ENCODE measurements at places on chromosomes 2 and 18.

GRCh38 chr2:205772983-205773382 lies 90.7 kb downstream of the NRP2 start:
- no peak for DNase-seq

DNA sequence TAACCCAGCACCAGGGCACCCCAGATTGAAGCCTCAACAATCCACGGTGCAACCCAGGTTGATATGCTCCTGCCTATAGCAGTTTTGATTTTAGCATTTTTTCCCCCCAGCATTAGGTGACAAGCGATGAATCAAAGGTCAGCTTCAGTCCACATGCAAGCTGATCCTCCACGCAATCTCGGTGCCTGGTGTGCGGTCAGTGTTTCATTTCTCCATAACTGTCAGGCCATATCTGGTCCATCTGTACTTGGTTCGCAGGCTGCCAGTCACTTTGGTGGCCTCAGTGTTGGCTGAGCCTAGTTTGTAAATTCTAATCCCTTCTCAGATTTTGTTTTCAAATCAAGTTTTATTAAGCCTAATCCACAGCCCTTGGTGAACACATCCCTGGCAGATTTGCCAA lies 30.2 kb downstream of the KCNG3 start:
- DNase-seq: no peak

- no peak for DNase-seq
Measured at GRCh38 chr2:45127321-45127720, 118.1 kb upstream of the SIX2 start.

GRCh38 chr18:67954594-67954993 lies 438.1 kb upstream of the DSEL start:
- no peak for DNase-seq

- DNase-seq: no peak
Measured at GRCh38 chr2:120313695-120314615, 32.0 kb upstream of the INHBB start.

DNA sequence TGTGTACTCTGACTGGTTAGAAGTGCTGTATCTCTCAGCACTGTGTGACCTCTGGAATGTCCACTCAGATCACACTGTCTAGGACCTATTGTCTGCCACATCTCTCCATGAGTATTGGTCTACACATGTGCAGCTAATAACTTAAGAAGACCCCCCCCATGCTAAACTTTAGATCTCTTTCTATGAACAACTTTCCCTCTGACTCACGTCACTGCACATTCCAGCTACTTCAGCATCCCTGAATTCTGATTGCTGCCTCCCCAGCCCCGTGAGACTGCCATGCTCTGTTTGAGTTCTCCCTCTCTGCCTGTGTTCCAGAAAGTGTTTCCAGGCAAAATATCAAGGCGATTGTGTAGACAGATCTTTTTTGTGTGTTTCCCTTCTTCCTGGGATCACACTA lies 41.8 kb downstream of the RAPGEF4 start:
- DNase-seq: no peak

DNA sequence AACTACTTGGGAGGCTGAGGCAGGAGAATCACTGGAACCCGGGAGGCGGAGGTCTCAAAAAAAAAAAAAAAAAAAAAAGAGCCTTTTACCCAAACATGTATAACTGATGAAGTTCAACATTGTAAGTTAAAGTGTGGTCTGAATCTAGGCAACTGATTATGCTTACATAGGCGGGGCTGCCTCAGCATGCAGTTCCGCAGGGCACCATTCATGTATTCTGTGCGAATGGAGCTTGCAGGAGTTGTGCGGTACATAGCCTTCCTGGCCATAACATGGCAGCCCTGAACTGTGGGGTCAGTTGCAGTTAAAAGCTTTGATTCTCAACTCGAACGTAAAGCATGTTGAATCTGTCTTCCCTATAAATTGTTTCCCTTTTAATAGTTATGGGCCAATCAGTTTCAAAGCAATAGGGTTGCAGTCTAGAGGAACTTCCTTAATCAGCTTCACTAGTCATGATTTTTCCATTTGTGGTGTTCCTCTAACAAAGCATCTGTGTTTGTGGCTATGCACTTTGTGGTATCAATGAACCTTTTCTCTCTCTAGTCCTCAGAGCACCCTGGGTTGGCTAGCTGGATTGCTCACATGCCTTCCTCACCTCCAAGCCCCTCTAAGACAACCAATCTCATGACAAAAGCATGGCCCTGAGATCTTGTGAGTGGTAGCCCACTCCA lies 30.6 kb upstream of the CEP68 start:
- DNase-seq: no peak

DNA sequence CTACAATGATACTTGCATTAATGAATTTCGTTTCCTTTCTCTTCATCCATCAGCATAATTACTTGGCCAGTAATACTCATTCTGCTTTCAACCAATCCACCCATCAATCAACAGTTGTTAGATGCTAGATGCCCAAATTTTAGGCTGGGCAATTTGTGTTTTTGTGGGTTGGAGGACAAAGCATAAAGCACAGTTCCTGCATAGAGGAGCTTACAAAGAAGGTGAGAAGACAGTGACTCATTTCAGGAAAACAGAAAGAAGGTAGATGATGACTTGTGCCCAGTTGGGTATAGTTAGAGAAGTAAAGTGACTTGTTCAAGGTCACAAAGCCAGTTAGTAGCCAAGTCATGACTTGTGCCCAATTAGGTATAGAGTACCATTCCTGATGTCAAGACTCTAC lies 1186.8 kb upstream of the CELF4 start:
- no peak for DNase-seq

DNA sequence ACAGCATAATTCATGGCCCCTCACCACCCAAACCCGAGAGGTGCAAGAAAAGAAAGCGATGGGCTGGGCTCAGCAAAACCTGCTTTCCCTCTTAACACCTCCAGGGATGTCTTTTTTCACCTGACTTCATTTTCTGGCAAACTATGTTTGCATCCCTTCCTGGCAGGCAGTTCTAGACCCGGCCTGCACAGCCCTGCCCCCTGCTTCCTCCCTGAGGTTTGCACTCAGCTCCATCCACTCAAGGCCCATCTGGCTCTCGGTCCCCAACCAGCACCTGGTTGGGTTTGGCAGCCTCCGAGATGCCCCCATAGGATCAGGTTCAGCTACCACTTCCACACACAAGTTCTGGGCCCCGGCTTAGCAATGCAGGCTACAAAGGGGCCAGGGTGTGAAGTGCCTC lies 185.7 kb downstream of the SMAD7 start:
- no peak for DNase-seq

- DNase-seq: no peak
Measured at GRCh38 chr2:41879235-41879916, 168.4 kb upstream of the PKDCC start.

DNA sequence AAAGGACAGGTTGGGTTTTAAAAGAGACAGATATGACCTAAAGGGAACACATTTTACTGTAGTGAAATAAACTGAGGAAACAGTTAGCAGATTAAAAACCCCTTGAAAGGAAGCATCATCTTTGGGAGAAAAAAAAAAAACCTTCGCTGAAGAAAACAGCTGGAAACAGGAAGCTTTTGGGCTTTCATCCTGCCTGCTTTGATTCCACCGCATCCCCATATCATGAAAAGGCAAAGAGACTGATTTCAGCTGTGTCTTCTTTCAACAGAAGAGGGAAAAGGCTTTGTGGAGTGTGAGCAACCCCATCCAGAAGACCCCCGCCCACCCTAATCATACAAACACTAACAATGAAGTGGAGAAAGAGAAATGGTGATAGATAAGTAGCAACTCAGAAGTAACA lies 86.4 kb downstream of the TCF4 start:
- no peak for DNase-seq

DNA sequence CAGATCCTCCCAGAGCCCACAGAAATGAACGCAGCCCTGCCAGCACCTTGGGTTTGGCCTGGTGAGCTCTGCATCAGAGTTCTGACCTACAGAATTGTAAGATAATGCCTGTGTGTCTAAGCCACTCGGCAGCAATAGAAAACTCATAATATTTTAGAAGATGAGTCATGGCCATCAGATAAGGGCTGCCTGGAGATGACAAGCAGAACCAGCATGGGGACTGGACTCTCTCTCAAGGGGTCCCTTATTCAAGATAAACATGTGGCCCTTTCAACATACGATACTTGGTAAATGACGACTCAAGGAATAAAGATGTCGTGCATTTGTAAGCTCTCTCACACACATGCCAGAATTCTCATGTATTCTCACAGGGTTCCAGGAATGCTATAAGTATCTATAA lies 8.5 kb upstream of the AGAP1 start:
- DNase-seq: no peak

DNA sequence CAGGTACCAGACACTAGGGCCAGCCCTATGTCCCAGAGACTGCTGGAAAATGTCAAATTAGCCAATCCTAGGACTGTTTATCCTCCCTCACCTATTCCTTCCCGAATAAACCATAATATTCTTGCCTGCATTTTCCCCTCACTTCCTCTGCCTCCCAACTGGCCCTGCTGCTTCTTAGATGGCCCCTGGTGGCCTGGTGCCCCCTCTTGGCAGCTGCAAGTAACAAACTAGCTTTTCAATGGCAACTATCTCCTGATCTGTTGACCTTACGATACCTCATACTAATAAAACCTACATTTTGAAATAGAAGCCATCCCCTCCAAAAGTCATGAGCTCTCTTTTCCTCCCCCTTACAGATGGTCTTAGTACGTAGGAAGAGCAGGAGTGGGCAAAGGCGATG lies 132.0 kb downstream of the ALPK2 start:
- DNase-seq: no peak

GRCh38 chr2:71710367-71711132 lies 257.2 kb downstream of the DYSF start:
- no peak for DNase-seq

GRCh38 chr2:138827426-138828054 lies 47.4 kb upstream of the NXPH2 start:
- peak; percentile 73 for DNase-seq

DNA sequence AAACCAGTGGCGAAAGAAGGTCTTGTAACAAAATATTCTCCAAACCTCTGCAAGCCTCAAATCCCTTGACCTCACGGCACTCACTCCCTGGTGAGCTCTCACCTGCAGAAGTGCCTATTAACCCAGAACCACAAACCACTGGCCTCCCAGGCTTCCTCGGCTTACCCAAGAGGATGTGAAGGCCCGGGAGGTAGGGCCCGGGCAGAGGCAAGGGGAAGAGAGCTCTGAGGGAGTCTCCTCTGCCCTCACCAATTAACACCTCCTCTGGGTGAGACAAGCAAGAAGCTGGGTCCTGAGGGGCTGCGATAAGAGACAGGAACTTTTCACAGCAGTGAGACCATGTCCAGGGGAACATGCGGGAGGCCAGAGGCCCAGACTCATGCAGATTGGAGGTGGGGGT lies 53.7 kb downstream of the EMX1 start:
- no peak for DNase-seq

- DNase-seq: no peak
Measured at GRCh38 chr2:73253901-73254300, 19.8 kb downstream of the CCT7 start.

- no peak for DNase-seq
Measured at GRCh38 chr2:55430211-55430975, 10.7 kb upstream of the CCDC88A start.

- no peak for DNase-seq
Measured at GRCh38 chr2:226730481-226730880, 69.1 kb downstream of the IRS1 start.

GRCh38 chr2:61853086-61853846 lies 594 bp downstream of the FAM161A start:
- peak; percentile 70 for DNase-seq

DNA sequence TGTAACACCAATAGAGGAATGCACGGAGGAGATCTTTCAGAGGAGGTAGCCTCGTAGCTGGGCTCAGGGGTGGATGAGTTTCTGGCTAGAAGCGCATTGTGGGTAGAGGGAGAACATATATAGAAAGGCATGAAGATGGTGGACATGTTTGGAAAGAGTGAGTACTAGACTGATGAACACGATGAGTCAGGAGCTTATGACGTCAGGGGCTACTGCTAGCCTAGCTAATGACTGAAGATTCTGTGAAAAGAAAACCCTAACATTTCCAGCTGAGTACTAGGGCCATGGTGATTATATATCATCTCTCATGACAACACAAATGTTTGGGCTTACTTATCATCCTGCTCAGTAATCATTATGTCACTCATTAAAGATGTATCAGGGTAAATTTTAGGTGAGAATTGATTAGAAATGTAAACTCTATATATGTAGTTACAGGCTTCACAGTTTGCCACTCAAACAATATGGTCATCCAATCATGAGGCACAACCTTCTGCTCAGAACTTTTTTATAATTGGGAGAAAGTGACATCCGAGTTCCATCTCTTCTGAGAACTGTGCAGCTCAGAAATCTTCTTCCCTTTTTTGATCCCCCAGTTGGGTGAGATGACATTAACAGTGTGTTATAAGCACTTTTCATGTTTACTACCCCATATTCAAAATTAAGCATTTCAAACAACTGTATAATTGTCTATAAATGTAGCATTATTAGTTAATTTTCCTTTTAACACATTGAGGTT lies 22.2 kb upstream of the IL1RN start:
- DNase-seq: peak; percentile 27

DNA sequence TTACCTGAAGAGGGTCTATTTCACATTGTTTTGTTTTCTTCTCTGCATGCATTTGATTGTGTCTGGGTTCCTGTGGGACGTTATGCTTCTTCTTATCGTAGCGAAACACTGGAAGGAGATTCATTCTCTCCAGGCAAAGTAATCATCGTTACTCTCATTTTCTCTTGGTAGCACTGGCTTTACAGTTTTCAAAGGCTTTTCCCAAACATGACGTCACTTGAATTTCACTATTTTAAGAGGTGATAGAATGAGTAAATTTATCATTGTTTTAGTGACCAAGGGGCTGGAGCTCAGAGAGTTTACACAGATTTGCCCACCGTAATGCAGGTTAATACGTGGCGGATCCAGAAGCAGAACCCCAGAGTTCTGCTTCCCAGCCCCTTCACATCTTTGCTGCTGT lies 391.4 kb downstream of the DCDC2C start:
- no peak for DNase-seq

DNA sequence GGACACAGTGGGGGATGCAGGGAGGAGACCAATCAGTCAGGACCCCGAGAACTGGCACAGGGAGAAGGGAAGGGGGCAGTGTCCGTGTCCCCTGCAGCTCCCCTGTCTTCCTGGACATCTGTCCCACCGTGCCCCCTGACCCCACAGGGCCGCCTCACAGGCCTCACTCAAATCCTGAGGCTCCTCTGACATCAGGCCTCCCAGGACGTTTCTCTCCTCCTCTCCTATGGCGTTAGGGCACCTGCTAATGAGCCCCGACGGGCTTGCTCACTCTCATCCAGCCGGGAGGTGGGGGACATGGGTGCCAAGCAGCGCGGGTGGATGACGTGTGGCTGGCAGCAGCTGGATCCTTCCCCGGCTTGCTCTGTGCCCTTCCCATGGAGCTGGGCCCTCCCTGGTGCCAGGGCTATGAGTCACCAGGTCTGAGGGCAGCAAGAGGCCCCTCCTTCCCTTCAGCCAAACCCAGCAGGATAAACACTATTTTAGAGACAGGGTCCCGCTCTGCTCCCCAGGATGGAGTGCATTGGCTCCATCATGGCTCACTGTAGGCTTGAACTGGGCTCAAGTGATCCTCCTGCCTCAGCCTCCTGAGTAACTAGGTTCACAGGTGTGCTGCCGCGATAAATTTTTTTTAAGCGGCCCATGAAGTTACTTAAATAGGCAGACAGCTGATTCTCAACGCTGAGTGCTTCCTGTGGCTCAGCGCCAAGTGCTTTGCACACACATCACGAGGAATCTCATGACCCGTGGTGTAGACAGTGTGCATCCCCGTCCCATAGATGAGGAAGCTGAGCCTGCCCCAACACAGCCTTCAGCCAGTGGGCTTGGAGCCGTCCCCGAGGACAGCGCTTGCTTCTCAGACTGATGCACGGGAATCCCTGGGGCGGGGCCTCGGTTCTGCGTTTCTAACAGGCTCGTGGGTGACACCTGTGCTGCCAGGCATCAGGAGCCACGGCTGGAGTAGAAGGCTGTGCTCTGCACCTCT lies 64.5 kb upstream of the HDAC4 start:
- peak; percentile 71 for DNase-seq
